ENCODE measurements at places on chromosomes 5 and 9.

GRCh38 chr5:113017881-113018635, 41.5 kb downstream of the DCP2 start:
- no peak for DNase-seq

- DNase-seq = no peak
These were observed 299.2 kb downstream of the CD180 start for GRCh38 chr5:66897356-66897755.

DNA sequence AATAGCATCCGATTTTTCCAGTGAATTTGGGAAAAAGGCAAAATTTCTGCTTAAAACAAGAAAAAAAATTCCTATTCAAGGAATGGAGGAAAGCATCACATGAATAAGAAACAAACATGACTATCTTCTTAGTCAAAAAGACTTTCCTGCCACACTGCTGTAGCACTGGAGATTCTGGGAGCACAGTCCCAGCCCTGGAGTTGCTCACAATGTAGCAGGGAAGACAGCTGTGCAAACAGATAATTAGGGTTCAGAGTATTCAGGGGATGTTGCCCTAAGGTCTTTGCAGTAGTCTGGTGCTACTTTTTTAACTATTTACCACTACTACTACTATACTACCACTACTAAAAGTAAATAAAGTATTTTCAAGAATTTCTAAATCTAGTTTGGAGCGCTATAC, 86.5 kb downstream of the BNC2 start:
- no peak for DNase-seq

- no peak for DNase-seq
These were observed 166.8 kb upstream of the IER5L start for GRCh38 chr9:129344641-129345495.

GRCh38 chr9:3214741-3215140, 311.1 kb downstream of the RFX3 start:
- no peak for DNase-seq

- DNase-seq = no peak
These were observed 78.5 kb upstream of the SPATA31D4 start for GRCh38 chr9:81849631-81850259.

- DNase-seq = no peak
These were observed 38.1 kb upstream of the DENND4C start for GRCh38 chr9:19192202-19193028.

GRCh38 chr9:88746029-88746742, 211.2 kb downstream of the NXNL2 start:
- no peak for DNase-seq

GRCh38 chr5:178385496-178385890, 152.9 kb upstream of the PHYKPL start:
- DNase-seq = no peak

GRCh38 chr5:143824851-143825720, 13.1 kb downstream of the HMHB1 start:
- peak; percentile 74 for DNase-seq

GRCh38 chr9:136079916-136080246, 15.2 kb downstream of the NACC2 start:
- DNase-seq = no peak

DNA sequence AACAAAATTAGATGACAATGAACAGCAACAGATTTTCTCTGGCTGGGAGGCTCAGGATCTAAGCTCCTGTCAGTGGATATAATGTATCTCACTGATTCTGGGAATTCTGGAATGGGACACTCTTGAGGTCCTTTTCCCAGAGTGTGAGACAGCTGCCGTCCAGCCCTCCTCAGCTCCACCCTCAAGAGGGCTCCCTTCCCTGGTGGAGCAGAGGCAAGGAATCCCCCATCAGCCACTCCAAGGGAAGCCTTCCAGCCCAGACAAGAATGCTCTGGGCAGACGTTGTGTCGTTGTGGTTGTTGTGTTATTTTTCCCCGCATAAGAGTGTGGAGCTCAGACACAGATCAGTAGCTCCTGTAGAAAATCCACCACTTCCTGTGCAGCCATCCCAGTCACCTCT, 47.7 kb upstream of the ATP10B start:
- DNase-seq = no peak

GRCh38 chr5:50593681-50594080, 72.8 kb upstream of the PARP8 start:
- DNase-seq = no peak

- DNase-seq = no peak
These were observed 86.9 kb downstream of the FOCAD start for GRCh38 chr9:20770947-20771346.

GRCh38 chr5:90740244-90740799, 181.7 kb downstream of the ADGRV1 start:
- no peak for DNase-seq

- no peak for DNase-seq
These were observed 39.3 kb upstream of the RICTOR start for GRCh38 chr5:39113354-39113953.

DNA sequence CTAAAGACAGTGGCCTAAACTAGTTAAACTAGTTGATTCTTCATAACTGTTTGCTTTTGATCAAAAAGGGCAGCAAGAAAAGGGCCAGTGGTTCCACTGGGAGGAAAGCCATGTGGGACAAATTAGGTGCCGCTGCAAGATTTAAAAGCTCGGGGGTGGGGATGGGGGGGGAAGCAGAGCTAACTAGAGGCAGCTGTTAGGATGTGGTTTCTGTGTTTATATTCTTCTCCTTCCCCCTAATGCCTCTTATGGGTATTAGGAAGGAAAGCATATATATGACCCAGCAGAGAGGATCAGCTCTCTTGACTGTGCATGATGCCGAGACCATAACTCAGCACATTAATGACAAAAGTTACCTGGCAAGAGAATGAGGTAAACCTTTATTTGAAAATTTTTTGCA, 65.7 kb downstream of the EFNA5 start:
- no peak for DNase-seq

- no peak for DNase-seq
These were observed 31.9 kb upstream of the SSBP2 start for GRCh38 chr5:81782811-81783210.

DNA sequence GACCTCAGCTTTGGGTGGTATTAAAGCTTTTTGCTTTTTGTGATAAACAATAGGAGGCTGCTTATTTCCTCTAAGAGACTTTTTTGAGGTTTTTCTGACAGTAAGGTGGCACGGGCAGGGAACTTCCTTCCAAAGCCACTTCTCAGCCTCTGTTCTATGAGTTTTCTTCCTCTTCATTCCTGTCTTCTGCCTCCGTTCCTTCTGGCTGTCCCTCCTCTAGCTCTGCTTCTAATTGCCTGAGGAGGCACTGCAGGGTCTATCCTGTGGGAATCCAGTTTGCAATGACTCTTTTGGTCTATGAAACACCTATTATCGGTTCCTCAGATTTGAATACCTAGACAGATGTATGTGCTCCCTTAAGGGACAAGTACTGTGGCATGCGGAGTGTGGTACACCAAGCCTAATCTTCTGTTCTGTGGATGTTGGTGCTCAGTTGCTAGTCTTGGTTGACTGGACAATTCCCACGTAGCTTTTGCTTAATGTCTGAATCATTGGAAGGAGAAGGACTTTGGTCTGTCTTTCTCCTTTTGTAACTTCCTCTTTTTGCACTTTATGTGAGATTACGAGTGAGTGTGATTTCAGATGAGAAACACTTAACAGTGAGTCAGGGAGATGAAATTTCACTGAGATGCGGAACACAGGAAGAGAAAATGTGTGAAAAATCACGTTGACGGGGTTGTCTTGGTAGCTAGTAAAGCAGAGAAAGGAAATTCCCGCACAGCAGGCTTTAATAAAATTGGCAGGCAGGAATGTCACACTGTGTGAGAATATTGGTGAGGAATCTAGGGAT, 305.2 kb downstream of the EFNA5 start:
- no peak for DNase-seq

DNA sequence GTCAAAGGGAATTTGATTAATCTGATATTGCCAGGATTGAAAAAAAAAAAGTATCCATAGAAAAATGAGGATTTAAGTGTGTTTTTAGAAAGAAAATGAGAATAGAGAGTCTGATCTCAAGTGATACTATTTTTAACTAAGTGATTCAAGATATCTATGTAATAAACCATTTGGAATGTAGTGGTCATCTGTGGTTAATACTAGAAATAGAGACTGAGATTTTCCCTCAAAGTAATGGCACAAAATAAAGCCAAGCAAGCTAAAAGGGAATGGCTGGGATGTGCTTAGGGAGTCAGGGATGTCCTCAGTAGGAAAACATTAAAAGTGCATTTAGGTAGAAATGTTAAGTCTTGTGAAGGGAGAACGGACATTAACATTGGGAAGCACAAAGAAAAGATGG, 90.6 kb downstream of the FBXO4 start:
- no peak for DNase-seq

- DNase-seq = no peak
These were observed 2.2 kb downstream of the AIF1L start for GRCh38 chr9:131098391-131099101.

GRCh38 chr9:15421532-15421931, 1.1 kb upstream of the SNAPC3 start:
- DNase-seq = no peak
